ENCODE measurements at places on chromosomes 4 and X.
A peak's percentile ranks its signal among the peaks of the same experiment; 100 is the strongest.

DNA sequence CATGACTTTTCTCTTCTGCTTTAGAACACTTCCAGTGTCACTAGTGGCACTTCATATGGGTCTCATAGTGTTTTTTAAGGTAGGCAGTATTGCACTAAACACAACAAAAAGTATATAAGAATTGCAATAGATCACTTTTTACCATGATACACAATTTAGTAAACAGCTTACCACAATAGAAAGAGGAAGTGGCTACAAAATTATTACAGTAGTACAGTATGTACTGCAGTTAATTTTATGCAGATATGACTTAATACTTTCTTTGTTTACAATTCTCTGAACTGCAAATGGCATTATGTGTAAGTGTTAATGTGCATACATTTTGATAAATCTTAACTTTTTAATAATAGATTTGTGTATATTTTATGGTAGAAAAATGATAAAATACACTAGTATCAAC lies 157.3 kb downstream of the RRAGB start:
- DNase-seq: no peak

DNA sequence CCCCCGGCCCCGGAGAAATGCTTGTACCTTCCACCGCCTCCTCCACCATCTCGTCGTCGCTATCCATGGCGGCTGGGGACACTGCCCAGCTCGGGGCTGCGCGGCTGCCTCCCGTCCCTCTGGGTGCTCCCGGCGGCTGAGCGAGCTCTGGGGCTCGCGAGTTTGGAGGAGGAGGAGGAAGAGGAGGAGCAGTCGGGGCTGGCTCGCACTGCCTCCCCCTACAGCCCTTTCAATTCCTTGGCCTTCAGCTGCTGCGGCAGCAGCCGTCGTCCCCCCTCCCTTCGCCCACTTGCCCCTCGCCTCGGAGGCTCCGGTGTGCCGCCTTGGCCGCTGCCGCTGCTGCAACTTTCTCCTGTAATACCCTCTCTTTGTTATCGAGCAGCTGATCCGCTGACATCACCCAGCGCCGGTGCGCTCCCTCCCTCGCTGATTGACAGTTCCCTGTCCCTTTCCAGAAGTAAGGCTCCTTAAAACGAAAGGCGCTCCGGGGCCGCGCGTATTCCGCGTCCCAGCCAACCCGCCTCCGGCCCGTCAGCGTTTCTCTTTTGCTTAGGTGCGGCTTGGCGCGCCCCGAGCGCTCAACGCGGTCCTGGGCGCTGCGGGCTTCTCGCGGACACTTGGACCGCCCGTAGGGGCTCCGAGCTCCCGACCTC lies at the start of gene SETD7:
SETD7 (minus strand) TSS at position 149 of the 653 bp plus-strand sequence; CDS start at position 67, 82 bp downstream.
- no peak for DNase-seq

DNA sequence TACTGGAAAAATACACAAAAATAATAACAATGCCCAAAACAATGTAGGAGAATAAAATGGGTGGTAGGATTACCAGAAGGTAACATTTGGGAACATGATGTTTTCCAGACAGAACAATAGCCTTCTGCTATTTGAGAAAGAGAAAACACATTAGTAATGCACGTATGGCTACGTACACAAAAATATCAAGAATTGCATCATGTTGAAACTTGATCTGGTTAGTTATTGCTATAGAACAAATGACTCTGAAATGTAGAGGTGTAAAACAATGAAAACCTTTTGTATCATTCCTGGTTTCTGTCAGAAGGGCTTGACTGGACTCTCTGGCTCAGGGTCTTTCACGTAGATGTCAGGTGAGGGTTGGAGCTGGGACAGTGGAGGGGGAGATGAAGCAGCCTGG lies 1040.0 kb downstream of the FAT4 start:
- DNase-seq: no peak

- peak; percentile 5 for DNase-seq
Measured at GRCh38 chrX:39827951-39828350, 269.8 kb downstream of the BCOR start.

- no peak for DNase-seq
Measured at GRCh38 chr4:147674496-147674895, 9.5 kb downstream of the PRMT9 start.

- no peak for DNase-seq
Measured at GRCh38 chr4:74415602-74416300, 29.2 kb upstream of the AREG start.
